ENCODE measurements at places on chromosomes 7 and 10.

DNA sequence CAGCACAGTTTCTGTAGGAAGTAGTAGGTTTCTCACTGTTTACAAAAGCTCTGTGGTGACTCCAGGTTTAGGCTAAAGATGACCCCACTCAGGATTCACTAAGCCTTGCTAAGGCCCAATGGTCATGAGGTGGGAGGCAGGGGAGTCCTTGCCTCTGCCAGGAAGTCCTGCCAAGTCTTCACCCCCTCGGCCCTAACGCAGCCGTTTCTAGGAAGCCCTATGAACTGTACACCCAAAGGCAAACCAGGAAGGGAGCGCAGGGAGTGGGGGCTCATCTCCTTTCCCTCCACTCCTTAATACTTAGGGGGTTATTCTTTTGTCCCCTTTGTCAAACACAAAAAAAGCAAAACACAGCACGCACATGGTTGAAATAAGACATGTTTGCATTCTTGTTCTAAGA is 64.6 kb downstream of the CTBP2 start:
- no peak for DNase-seq

DNA sequence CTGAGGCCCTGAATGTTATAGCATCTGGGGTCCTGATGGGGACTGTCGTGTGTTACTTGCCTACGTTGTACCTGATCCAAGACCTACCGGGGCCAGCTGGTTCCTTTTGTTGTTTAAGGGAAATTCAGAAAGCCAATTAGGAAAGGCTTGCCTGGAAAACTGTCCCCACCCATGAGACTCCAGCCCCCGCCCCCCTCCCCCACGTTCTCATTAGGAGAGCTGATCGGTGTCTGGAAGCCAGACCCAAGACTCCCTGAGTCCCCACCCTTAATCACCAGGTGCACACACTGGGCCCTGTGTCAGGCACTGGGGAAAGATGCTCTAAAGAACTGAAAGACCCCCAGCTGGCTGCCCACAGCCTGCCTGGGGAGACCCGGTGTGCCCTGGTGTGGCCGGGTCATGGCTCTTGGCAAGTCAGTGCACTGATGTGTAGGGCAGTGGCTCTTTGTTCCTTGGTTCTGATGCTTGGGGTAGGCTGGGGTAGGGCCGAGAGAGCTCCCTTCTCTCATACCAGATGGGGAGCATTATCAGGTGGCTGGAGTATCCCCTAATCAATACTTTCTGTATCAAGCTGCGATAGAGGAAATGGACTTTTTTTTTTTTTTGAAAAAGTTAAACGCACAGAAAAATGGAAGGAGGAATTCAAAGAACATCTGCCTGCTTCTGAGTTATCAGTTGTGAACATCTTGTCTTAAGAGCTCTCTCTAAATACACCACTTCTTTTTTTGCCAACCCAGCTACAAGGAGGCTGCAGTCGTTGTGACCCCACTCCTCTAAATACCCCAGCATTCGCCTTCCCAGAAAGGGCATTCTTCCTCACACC is 16.9 kb downstream of the TSPAN15 start:
- no peak for DNase-seq

DNA sequence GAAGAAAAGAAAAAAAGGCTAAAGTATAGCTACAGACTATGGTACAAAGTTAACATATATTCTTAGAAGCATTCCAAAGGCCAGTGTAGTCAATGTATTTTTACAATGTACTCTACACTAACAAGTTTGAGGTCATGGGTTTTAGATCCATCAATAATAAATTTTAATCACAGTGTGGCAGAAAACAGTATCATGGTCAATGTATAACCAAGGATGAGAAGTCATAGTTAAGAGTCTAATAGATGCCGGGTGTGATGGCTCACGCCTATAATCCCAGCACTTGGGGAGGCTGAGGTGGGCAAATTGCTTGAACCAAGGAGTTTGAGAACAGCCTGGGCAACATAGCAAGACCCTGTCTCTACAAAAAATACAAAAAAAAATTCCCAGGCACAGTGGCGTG is 53.1 kb downstream of the SLC16A12 start:
- no peak for DNase-seq

- no peak for DNase-seq
Observed at GRCh38 chr7:157017603-157018327, 7.3 kb upstream of the MNX1 start.

DNA sequence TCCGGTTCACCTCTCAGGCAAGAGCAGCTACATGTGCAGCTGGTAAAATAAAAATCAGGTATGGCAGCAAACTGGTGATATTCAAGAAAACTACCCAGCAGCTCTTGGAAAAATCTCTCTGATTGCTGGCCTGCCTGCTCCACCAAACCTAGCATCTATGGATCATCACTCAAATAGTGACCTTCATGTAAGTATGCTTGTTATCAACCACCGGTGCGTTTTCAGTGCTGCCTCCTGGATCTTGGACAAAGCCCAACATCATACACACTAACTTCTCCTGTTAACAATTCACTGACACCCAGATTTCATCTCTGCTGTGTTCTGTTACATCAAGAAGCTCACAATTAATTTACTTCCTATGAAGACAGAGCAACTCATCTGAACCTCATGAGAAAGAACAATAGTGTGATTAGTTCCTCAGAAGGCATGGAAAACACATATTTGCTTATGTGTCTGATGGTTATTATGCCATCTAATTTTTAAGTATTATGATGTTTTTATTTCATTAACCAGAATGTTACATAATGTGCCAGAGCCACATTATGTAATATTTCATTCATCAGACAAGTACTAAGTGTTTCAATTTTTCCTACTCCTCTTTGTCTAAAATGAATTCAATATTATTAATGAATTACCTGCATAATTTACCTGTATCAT is 8.8 kb downstream of the CDK6 start:
- no peak for DNase-seq

DNA sequence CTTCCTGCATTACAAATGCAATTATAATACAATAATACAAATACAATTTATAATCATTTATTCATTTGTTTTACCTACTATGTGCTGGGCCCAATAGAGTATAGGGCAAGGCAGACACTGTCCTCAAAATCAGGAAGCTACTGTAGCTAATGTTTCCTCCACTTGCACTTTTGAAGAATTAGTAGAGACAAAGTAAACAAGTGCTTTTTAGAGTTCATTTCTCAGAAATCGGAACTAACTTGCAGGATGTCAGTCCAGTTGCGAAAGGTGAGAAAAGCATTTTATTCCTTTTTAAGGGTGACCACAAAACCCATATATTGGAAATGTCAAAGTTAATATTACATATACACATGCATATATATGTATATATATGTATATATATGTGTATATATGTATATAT is 14.2 kb downstream of the ADRB1 start:
- DNase-seq = no peak

GRCh38 chr7:91869661-91870060 is 10.8 kb downstream of the MTERF1 start:
- no peak for DNase-seq

DNA sequence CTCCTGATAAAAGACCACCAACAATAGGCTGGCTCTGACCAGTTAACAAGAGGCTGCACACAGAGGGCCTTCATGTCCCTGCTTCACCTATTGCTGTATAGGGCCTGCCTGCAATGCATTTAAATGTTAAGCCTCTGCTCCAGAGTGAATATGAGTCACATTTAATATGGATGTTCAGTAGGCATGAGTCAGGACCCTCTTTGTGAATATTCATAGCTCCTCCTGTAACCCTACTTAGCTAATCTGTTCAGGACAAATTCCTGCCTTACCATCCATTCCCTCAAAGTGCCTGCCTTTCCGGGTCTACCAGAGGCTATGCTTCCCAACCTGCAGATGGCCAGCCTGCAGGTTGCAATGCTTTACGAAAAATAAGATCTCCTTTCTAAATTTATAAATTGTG is 32.5 kb downstream of the ARHGAP22 start:
- peak; percentile 1 for DNase-seq

GRCh38 chr7:19899529-19899928 is 126.1 kb upstream of the TMEM196 start:
- DNase-seq = no peak

- DNase-seq = no peak
Observed at GRCh38 chr7:75696263-75697037, 42.3 kb downstream of the HIP1 start.

DNA sequence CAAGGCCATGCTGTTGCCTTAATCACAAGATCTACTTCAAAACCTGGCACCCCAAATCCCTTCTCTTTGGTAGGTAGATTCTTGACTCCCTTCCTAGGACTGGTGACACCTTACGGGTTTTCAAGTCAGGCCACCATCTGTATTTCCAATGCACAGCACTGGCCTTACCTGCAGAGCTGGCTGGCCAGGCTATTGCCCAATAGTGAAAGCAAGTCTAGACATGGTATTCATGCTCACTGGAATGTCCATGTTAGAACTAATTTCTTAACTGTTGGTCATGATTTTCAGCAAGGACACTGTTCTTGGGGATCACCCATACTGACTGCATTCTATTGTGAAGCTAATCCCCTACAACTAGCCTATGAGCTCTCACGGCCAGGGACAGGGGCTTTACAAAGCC is 313.1 kb upstream of the RNF32 start:
- DNase-seq = no peak

DNA sequence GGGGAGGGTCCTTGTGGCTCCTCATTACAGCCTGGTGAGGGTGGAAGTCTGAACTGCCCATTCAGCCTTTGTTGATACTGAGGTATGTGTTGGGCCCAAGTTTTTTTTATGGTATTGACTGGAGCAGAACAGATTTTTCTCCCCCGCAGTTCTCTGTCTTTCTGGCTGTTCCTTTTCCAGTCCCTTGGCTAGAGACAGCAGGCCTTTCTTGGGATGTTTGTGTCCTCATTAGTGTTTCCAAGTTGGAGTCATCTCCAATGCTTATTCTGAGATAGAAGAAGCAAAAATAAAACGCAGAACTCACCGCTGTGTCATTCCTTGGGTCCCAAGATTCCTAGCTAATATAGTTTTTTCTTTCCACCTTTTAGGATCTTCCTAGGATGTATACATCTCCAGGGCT is 193.3 kb downstream of the RAMP3 start:
- DNase-seq = no peak

- peak; percentile 12 for DNase-seq
Observed at GRCh38 chr10:70758757-70759514, 26.2 kb downstream of the TBATA start.

- no peak for DNase-seq
Observed at GRCh38 chr7:55486192-55486590, 86.1 kb downstream of the VOPP1 start.

DNA sequence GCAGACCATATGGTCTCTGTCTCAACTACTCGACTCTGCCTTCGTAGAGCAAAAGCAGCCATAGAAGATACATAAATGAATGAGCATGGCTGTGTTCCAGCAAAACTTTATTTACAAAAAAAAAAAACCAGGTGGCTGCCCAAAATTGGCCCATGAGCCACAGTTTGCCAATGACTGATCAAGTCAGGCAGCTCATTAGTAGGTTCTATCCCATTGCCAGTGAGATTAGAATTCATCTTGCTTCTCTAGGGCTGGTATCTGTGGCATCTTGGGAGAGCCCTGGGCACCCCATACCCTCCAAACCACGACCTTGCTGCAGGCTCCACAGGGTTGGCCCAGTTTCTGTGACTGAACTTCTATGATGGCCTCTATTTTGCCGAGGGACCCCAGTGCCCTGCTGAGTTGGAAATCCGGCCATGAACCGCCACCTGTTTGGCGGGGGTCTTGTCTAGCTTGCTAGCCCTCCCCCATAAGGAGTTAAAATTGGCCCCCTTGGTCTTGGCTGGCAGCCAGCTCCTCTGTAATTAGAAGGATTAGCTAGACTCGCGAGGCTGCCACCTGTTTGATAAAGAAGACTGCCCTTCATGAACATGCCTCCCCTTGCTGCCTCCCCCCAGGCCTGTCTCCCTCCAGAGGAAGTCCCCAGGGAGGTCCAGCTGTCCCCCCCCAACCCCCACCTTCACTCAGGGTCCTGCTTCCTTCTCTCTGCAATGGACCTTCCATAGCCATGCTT is 83.9 kb downstream of the CHN2 start:
- no peak for DNase-seq

- DNase-seq = no peak
Observed at GRCh38 chr7:14954035-14954434, 51.5 kb upstream of the DGKB start.

DNA sequence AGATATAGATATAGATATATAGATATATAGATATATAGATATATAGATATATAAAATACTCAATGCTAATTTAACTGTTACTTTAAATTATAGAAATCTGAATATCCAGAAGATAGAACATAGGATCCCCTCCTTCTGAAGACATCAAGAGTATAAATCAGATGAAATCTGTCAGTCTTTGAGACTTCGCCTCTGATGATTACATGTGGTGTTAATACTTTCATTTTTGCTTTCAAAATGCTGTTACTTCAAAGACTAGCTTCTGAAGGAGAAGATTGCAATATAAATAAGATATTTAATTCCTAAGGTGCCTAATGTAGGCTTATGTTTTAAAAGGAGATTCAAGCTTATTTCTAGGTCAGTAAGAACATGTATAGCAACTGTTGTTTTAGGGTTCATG is 180.4 kb downstream of the TSPAN12 start:
- DNase-seq = no peak

GRCh38 chr7:7569615-7570014 is 2.9 kb downstream of the MIOS start:
- DNase-seq = no peak

GRCh38 chr7:39919646-39920045 is 30.4 kb upstream of the CDK13 start:
- no peak for DNase-seq

DNA sequence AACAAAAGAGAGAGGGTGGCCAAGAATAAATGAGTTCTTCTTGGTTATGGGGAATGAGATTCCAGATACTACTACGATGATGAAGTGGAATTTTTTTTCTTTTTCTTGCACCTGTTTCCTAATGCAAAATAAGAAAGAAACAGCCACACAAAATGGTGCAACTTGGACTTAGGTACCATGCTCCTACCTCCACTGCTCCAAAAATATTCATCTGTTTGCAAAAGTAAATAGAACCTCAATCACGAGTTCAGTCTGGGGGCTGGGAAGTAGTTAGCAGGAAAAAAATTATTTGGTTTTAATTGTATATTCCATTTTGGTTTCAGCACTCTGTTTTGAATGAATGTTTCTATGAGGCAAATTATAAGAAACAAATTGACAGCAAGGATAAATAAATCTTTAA is 73.5 kb downstream of the SLC25A13 start:
- no peak for DNase-seq

- no peak for DNase-seq
Observed at GRCh38 chr10:116740971-116741370, 1.4 kb downstream of the HSPA12A start.

DNA sequence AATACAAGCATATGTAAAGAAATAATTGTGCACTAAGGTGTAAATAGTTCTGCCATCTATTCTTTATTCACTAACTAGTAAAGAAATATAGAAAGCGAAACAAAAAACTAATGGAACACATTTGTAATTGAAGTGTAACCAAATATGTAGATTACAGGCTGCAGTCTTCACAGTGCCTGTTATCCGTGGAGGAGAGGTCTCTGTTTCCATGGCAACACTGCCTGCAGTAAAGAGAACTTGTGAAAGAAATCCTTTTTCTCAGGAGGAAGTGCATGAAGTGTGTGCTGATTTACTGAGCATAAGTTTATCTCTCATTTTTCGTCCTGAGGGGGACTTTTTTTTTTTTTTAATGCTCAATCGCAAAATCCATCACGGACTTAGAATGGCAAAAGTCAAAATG is 102.5 kb downstream of the APBB1IP start:
- no peak for DNase-seq

All from HS-27A (cell line).